Stimulated activated naive CD4-positive, alpha-beta T cell (primary cell): ENCODE measurements at places on chromosomes 16 and 17.
A peak's percentile ranks its signal among the peaks of the same experiment; 100 is the strongest.

GRCh38 chr16:88798772-88799455, 4.7 kb upstream of the CDT1 start:
- DNase-seq: no peak

GRCh38 chr16:21126518-21126917, 24.1 kb downstream of the DNAH3 start:
- no peak for DNase-seq

DNA sequence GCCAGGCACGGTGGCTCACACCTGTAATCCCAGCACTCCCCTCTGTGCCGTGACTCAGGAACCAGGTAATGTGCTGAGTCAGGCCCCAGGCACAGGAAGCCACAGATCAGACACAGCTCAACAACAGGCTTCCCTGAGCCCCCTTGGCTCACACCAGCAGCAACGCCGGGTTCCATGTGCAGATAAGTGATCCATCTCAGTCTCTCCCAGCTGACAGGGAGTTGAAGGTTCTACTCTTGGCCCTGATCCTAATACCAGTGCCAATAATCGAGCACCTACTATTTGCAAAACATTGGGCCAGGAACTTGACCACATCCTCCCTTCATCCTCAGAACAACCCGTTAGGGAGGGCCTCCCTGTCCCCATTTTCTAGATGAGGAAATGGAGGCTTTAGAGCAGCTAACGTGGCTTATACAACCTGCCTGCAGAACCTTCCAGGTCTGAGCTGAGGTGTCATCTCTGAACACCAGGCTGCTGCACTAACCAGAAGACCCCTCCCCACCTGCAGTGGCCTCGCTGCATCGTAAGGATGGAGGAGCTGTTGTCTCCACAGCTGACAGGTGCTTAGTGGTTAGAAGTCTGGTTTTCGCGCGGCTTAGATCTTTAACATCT, 64.8 kb upstream of the AMZ2 start:
- peak; percentile 39 for DNase-seq

DNA sequence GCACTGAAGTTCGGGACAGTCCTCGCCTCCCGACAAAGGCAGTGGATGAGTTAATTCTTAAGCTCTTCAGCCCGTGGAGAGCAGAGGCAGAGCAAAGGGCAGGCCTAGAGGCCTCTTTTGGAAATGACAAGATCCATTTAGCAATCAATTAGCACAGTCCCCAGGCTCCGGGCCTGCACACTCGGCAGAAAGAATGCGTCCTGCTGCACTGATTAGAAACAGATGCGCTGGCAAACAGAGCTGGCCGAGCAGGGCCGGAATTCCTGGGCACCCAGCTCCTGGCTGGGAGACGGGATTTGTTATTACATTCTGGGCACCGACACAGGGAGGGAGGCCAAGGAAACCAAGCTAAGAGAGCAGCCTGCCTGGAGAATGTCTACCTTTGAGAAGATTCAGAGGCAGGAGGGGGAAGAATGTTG, 162.9 kb downstream of the COPRS start:
- DNase-seq: no peak

GRCh38 chr17:79993390-79994227, 42.1 kb downstream of the TBC1D16 start:
- peak; percentile 24 for DNase-seq

DNA sequence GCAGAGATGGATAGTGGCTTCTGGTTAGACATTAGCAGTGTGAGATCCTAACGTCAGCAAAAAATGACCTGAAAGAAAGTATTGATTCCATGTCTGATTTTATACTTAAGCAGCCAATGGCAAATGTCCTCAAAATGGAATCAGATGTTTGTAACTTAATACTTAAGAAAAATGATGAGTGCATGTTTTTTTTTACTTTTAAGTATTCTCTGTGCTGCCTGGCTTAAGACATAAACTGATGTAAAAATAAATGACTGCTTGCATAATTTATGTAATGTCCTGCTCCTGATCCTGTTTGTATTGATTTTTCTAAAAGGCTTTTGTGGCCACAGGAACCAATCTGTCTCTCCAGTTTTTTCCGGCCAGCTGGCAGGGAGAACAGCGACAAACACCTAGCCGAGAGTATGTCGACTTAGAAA, 7.4 kb downstream of the CBFB start:
- no peak for DNase-seq

GRCh38 chr17:18921912-18922451, 30.0 kb upstream of the SLC5A10 start:
- no peak for DNase-seq

- no peak for DNase-seq
These were observed 7.5 kb upstream of the MPHOSPH6 start for GRCh38 chr16:82177555-82177954.

DNA sequence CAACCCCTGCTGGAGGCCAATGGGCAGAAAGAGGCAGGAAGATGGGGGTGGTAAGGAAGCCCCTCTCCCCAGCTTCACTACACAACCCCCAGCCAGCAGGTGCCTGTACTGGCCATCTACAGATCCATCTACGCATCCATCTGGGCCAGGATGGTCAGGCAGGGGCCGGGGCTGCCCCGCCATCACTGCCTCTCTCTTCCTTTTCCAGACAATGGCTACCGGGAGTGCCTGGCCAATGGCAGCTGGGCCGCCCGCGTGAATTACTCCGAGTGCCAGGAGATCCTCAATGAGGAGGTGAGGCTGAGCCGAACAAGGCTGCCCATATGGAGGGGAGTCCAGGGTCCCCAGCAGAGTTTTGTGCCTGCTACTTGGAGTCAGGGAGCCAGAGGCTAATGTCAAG, 23.5 kb upstream of the SPPL2C start:
- no peak for DNase-seq

- DNase-seq: no peak
These were observed 1.3 kb downstream of the DGKE start for GRCh38 chr17:56835264-56835585.

DNA sequence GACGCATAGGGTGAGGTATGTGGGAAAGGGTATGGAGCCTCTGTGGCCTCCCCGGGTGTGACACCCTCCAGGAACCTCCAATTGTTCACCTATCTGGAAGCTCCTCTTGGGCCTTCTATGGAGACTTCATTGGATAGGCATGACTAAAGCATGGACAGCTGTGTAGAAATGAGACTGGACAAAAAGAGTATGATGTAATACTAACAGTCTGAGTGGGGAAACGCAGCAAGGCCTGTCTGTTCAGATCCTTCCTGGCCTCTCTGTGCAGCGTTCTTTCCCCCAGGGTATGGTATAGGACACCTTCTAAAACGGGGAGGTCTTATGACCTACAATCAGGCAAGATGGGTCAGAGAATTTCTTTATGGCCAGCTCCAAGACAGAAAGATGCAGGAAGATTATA, 30.7 kb upstream of the CCNF start:
- DNase-seq: no peak

DNA sequence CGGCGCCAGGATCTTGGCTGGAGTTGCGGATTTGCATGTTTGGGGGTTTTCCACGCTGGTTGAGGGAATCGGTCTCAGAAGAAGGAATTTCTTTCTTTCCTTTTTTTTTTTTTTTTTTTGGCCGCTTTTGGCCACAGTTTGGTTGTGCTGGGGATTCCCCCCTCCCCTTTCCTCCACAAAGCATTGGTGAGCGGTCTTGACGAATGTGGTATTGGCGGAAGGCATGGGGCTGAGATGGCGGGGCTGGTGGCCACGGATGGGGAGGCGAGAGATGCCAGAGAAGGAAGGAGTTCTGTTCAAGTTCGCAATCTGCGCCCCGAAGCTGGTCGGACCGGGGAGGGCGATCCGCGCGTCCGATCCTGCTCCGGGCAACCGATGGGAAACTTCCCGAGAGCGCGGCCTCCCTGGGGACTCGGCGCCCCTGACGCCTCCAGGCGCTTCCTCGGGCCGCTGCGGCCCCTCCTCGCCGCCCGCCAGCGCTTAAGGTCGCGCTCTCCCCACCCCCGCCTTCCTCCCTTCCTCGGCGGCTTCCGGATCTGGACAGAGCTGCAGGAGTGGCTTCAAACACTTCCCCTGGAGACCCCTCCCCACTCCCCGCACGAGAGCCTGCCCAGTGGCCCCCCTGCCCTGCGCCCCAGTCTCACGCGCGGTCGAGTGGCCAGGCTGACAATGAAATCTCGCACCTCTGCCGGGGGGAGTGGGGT, 43.2 kb downstream of the RAI1 start:
- DNase-seq: no peak

- DNase-seq: no peak
These were observed 34.1 kb downstream of the EEF2K start for GRCh38 chr16:22240023-22240710.

- no peak for DNase-seq
These were observed 287.6 kb upstream of the CDH11 start for GRCh38 chr16:65409510-65409909.

- DNase-seq: no peak
These were observed 16.8 kb upstream of the PLLP start for GRCh38 chr16:57301126-57301817.

GRCh38 chr17:74445158-74445557, 13.3 kb downstream of the GPRC5C start:
- DNase-seq: no peak

DNA sequence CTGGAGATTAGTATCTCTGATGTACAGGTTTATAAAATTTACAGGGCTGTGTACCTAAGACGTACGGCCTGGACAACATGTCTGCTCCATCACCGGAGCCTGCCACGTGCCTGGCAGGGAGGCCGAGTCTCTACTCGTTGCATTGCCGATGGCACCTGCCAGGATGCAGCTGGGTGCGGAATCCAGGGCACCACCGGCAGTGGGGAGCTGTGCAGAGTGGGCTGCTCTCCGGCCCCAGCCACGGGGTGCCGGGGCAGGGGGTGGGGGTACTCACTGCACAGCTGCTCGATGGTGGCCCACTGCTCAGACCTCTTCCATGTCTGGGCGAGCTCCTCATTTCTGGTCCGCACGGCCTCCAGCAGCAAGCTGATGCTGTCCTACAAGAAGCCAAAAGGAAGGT, 13.1 kb upstream of the FAAP100 start:
- DNase-seq: no peak

- DNase-seq: no peak
These were observed 37.1 kb downstream of the MPRIP start for GRCh38 chr17:17079336-17079735.

DNA sequence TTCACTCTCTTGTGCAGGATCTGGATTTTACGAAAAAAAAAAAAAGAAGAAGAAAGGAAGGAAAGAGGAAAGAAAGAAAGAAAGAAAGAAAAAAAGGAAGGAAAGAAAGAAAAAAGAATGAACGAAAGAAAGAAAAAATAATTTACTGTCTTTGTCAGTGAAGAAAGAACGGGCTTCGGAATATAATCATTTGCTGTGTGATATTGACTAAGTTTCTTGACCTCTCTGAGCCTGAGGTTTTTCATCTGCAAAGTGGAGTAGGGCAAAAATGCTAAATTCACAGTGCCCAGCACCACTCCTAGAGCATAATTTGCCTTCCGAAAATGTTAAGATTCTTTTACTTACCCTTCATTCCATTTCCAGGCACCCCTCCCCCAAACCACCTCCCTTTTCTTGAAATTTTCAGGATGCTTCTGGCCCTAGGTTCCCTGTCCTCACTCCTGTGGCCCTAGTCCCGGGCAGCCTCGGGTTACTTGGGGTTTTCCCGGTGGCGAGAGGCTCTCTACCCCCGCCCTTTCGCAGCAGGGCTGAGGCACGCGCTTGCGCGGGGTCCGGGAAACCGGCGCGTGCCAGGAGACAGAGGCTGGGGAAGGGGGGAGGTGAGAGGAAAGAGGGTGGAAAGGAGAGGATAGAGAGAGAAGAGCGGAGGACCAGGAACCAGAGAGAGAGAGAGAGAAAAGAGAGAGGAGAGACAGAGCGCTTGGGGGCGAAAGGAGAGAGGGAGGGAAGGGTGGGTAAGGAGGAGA, at the start of gene CNTNAP1:
Gene CNTNAP1 (plus strand): TSS at position 556 of the 746 bp plus-strand sequence. CDS start 299 bp downstream, outside the sequence.
- DNase-seq: no peak

DNA sequence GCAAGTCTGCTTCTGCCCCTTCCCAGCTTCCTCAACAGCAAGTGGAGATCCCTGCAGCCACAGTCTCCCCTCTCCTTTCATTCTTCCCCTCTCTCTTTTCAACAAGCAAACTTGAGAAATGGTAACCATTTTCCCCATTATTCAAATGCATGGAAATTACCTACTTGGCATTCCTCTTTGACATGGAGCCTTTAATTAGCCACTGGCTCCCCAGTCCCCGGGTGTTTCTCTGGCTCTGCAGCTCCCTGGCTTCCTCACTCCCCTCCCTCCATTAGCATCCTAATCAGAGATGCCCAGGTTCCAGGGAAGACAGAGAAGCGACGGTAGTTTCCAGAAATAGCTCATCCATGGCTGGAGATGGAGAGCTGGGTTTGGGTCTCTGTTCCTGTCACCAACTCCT, 116.0 kb downstream of the CCT6B start:
- DNase-seq: no peak

- no peak for DNase-seq
These were observed 20.7 kb downstream of the SPNS2 start for GRCh38 chr17:4519361-4519788.

GRCh38 chr17:78783711-78784324, 1.7 kb upstream of the CYTH1 start:
- DNase-seq: no peak

DNA sequence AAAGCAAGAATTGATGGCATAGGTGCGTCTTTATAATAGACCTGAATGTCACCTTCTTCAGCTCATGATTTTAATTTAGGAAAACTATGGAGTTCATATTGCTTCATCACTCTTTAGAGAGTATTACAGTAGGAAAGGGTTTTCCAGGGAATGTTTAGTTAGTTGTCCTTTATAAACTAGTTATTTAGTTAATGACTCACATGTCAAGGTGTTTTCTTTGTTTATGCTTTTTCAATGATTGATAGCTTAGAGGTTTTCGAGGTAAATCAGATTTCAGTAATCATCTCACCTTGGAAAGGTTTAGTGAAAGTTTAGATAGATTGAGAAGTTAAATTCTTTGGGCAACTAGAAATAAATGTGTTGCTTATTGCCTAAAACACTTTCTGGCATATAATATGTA, 9.8 kb downstream of the WSB1 start:
- no peak for DNase-seq

DNA sequence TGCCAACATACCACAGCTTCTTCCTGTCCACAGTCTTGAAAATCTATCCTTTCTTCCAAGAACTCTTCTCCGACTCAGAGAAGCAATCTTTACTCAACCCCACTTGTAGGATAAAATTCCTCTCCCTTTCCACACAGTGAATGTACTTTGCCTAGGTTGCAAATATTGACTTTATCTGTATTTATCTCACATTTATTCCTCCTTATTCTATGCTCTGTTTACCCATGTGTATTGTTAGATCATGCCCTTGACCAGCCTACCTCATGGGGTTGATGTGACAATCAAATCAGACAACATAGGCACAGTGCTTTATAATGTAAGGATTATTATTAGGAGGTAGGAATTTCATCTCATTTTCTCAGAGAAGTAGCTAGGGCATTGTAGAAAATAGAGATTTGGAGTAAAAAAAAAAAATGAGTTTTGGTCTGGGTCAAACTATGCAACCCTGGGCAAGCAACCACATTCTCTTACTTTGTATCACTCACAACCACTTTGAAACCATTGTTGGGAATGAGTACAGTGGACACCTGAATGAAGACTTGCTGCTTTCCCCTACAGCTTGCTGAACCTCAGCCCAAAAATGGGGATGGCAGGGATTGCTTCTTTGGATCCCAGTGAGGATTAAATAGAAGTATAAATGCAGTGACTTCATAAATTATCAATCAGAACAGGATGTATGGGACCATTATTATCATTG, 9.1 kb upstream of the SLC35B1 start:
- no peak for DNase-seq
